Cardiac ventricle fibroblast (primary cell): ENCODE measurements at places on chromosomes 2 and 18. TPM values are rescaled to one million over a fixed set of nuclear protein-coding genes. Genes with fewer than 3 reads are reported as not detected.

The ABCB6 gene
- 28.4 and 29.5 TPM in 2 replicates for total RNA-seq

The LBH gene
- 5.4 and 6.2 TPM in 2 replicates for total RNA-seq

The RGPD8 gene
- total RNA-seq = 6.4 and 6.7 TPM in 2 replicates

The COL3A1 gene
- 10,648 and 10,756 TPM in 2 replicates for total RNA-seq

The ABCG8 gene
- total RNA-seq = not detected in 2 replicates

The TDRD15 gene
- not detected in 2 replicates for total RNA-seq

The KCNF1 gene
- not detected in 2 replicates for total RNA-seq

The CPLX4 gene
- not detected in 2 replicates for total RNA-seq

The ACTG2 gene
- 0.44 and 1.3 TPM in 2 replicates for total RNA-seq

The IL36A gene
- total RNA-seq = not detected in 2 replicates

The PLEKHH2 gene
- 1.8 TPM in 2 replicates for total RNA-seq

The ACVR1C gene
- 0.06 and 0.10 TPM in 2 replicates for total RNA-seq

The TEX44 gene
- total RNA-seq = not detected in 2 replicates

The TXNDC2 gene
- total RNA-seq = 0.19 TPM in 1 of 2 replicates, not detected in the other

The FBLN7 gene
- total RNA-seq = 4.6 and 8.9 TPM in 2 replicates

The OTOS gene
- not detected in 2 replicates for total RNA-seq

The ZSWIM2 gene
- total RNA-seq = not detected in 2 replicates

The RAPGEF4 gene
- 4.7 and 12.2 TPM in 2 replicates for total RNA-seq

The GKN1 gene
- total RNA-seq = not detected in 2 replicates

The MAP2 gene
- total RNA-seq = 5.8 and 6.0 TPM in 2 replicates

The ERMN gene
- not detected in 2 replicates for total RNA-seq

The OSR1 gene
- 70.5 and 75.7 TPM in 2 replicates for total RNA-seq

The RESP18 gene
- not detected in 2 replicates for total RNA-seq

The AMER3 gene
- not detected in 2 replicates for total RNA-seq

The GBX2 gene
- total RNA-seq = not detected in 2 replicates

The FHOD3 gene
- total RNA-seq = 0.10 TPM in 1 of 2 replicates, not detected in the other

The SPP2 gene
- not detected in 2 replicates for total RNA-seq

The CHRNG gene
- not detected in 2 replicates for total RNA-seq

The TTN gene
- total RNA-seq = 0.05 and 0.06 TPM in 2 replicates

The MALT1 gene
- 7.2 and 9.3 TPM in 2 replicates for total RNA-seq

The CNTNAP5 gene
- not detected in 2 replicates for total RNA-seq

The HOXD8 gene
- total RNA-seq = 0.62 TPM in 1 of 2 replicates, not detected in the other

The ACMSD gene
- not detected in 2 replicates for total RNA-seq

The RAB12 gene
- 43.3 and 46.7 TPM in 2 replicates for total RNA-seq

The CDH7 gene
- total RNA-seq = not detected in 2 replicates

The GNAL gene
- 1.2 and 1.5 TPM in 2 replicates for total RNA-seq

The LRP2 gene
- not detected in 2 replicates for total RNA-seq

The GPAT2 gene
- total RNA-seq = 2.3 and 3.2 TPM in 2 replicates

The GCA gene
- total RNA-seq = 0.94 and 1.2 TPM in 2 replicates

The FAM124B gene
- 0.39 and 0.56 TPM in 2 replicates for total RNA-seq
